ENCODE measurements at places on chromosomes 1 and 21. TPM values are rescaled to one million over a fixed set of nuclear protein-coding genes. Genes with fewer than 3 reads are reported as not detected.

CD2 gene
- 0.42 TPM for polyA plus RNA-seq

LCE3D gene
- polyA plus RNA-seq = not detected

TNNI3K gene
- polyA plus RNA-seq = not detected

GRCh38 chr1:87820668-87821334 is 492.1 kb downstream of the LMO4 start:
- no peak for DNase-seq
- no peak overlapping the region for H3K27ac ChIP-seq
- peaks cover 3% of the 10 kb centered on the region for H3K4me1 ChIP-seq
- no peaks in the 10 kb centered on the region for H3K27me3 ChIP-seq

DNA sequence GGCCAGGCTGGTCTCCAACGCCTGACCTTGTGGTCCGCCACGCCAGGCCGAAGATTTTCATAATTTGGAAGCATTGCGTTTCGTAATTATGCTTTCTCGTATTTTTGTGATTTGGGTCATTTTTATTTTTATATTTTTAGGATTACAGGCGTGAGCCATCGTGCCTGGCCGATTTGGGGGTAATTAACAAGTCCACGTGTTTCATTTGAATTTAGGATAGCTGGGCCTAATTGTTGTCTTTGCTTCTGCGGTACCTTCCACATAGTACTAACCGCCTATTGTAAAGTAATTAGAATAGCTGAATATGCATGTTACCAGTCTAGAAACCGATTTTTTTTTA is 1.0 kb downstream of the RCC1 start:
- H3K4me3 ChIP-seq = peak overlapping the region; percentile 99
- peaks cover 24% of the 10 kb centered on the region for H3K36me3 ChIP-seq
- H3K4me1 ChIP-seq = peaks cover 37% of the 10 kb centered on the region
- H3K27ac ChIP-seq = peak overlapping the region; percentile 99

DNA sequence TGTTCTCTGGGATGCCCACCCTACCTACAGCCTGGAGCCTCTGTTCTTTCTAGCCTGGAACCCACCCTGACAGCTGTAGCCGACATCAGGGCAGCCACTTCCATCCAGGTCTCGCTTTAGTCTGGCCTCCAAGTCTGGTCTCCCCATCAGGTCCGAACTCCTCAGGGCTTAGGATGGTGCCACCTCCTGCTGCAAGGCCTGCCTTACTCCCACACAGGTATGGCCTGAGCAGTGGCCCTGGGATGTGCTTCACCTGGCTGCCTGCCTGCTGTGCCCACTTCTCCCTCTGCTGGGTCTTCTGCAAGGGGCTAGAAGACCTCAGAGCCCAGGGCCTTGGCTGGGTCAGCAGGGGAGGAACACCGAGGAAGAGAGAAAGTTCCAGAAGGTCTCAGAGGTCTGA is 35.7 kb upstream of the MAGOH start:
- no peak overlapping the region for H3K27ac ChIP-seq
- DNase-seq = no peak
- H3K27me3 ChIP-seq = no peaks in the 10 kb centered on the region
- no peak overlapping the region for H3K4me3 ChIP-seq
- no peaks in the 10 kb centered on the region for H3K36me3 ChIP-seq

GRCh38 chr1:24503059-24503751 is 569 bp downstream of the RCAN3 start:
- H3K4me3 ChIP-seq = peak overlapping the region; percentile 97
- H3K27ac ChIP-seq = peak overlapping the region; percentile 96
- H3K36me3 ChIP-seq = no peaks in the 10 kb centered on the region

GRCh38 chr1:204649721-204650521 is 35.6 kb downstream of the LRRN2 start:
- peaks cover 49% of the 10 kb centered on the region for H3K27me3 ChIP-seq
- H3K36me3 ChIP-seq = no peaks in the 10 kb centered on the region
- no peaks in the 10 kb centered on the region for H3K4me1 ChIP-seq
- no peak for DNase-seq
- no peak overlapping the region for H3K4me3 ChIP-seq

GRCh38 chr1:18237371-18237770 is 129.8 kb downstream of the IGSF21 start:
- no peaks in the 10 kb centered on the region for H3K4me1 ChIP-seq
- no peak overlapping the region for H3K4me3 ChIP-seq
- H3K27me3 ChIP-seq = peaks cover 30% of the 10 kb centered on the region
- no peak for DNase-seq
- peaks cover 13% of the 10 kb centered on the region for H3K36me3 ChIP-seq
- no peak overlapping the region for H3K27ac ChIP-seq

GRCh38 chr1:85464497-85465098 is 361 bp downstream of the DDAH1 start:
- peak overlapping the region; percentile 72 for H3K4me3 ChIP-seq
- H3K27ac ChIP-seq = no peak overlapping the region
- DNase-seq = peak; percentile 47
- H3K27me3 ChIP-seq = peaks cover 51% of the 10 kb centered on the region
- peaks cover 20% of the 10 kb centered on the region for H3K36me3 ChIP-seq

DNA sequence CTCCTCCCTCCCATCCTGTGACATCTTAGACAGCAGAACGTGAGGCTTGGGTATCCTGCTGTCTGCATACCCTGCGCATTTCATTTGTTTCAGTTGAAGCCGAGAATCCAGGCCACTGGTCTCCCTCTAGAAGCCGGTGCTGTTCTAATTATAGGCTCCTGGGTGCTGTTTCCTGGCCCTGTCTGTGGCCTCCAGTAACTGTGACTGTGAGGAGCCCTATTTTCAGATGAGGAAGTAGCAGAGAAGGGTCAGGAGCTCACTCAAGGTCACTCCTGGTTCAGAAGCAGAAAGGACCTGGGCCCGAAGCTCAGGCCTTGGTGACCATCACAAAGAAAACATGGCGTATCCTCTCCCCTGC is 24.0 kb downstream of the COQ8A start:
- DNase-seq = no peak
- H3K36me3 ChIP-seq = peaks cover 22% of the 10 kb centered on the region
- peaks cover 57% of the 10 kb centered on the region for H3K4me1 ChIP-seq
- H3K27ac ChIP-seq = peak overlapping the region; percentile 65

- H3K27ac ChIP-seq = no peak overlapping the region
- H3K4me1 ChIP-seq = no peaks in the 10 kb centered on the region
- no peaks in the 10 kb centered on the region for H3K36me3 ChIP-seq
- H3K4me3 ChIP-seq = no peak overlapping the region
- peaks cover 23% of the 10 kb centered on the region for H3K27me3 ChIP-seq
These were observed 267.8 kb upstream of the RUNX1 start for GRCh38 chr21:35316933-35317332.

DNA sequence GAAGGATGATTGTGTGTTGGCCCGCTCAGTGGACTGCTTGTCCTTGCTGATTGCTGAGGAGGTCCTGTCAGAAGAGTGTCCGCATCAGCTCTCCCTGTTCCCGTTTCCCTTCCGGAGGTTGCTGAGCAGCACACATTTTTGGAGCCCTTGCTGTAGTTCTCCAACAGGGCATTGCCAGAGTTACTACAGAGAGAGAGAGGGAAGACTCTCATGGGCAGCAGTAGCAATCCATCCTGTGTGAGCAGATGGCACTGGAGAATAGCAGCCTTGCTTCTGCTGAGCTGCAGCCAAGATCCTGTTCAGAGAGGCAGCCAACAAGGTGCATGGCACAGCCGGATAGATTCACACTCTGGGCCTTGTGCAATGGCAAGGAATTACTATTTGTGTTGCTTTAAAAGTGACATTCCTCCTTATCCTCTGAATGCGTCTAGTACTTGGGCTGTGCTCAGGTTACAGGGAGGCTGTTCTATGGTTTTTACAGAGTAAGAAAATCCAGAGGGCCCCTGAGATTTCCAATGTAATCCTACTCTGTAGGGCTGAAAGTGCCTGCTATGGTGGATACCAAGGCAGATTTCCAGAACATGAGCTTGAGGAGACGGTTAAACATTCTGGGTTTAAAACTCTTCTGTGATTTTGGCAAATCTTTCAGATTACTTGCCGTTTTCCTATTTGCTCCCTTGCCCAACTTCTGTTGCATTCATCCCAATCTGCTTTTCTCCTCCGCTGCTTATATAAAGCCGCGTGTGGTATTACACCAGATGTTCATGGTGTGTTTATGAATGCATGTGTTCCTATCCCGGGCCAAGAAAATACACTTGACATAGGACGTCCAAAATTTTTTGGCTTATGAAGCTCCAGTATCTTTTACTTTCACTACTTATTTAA is 27.4 kb downstream of the AK4 start:
- no peaks in the 10 kb centered on the region for H3K36me3 ChIP-seq
- no peaks in the 10 kb centered on the region for H3K27me3 ChIP-seq
- DNase-seq = no peak
- H3K4me1 ChIP-seq = no peaks in the 10 kb centered on the region

- H3K4me1 ChIP-seq = peaks cover 5% of the 10 kb centered on the region
- no peak for DNase-seq
- H3K4me3 ChIP-seq = no peak overlapping the region
These were observed 62.7 kb downstream of the ADSS2 start for GRCh38 chr1:244388961-244389360.

DNA sequence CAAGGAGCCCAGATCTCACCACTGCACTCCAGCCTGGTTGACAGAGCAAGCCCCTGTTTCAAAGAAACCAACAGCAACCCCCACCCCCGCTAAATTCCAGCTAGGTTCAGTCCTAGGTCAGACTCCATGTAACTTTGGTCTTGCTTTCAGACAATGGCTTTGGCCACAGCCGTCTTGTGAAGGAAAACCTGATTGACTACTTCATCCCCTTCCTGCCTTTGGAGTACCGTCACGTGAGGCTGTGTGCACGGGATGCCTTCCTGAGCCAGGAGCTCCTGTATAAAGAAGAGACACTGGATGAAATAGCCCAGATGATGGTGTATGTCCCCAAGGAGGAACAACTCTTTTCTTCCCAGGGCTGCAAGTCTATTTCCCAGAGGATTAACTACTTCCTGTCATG is 12.9 kb downstream of the TOR3A start:
- peaks cover 13% of the 10 kb centered on the region for H3K4me1 ChIP-seq
- no peak overlapping the region for H3K4me3 ChIP-seq
- H3K27me3 ChIP-seq = no peaks in the 10 kb centered on the region
- no peak for DNase-seq
- no peak overlapping the region for H3K27ac ChIP-seq
- H3K36me3 ChIP-seq = peaks cover 22% of the 10 kb centered on the region

- no peaks in the 10 kb centered on the region for H3K4me1 ChIP-seq
- no peak overlapping the region for H3K4me3 ChIP-seq
- DNase-seq = no peak
These were observed 70.1 kb upstream of the NTPCR start for GRCh38 chr1:232880354-232880753.

DNA sequence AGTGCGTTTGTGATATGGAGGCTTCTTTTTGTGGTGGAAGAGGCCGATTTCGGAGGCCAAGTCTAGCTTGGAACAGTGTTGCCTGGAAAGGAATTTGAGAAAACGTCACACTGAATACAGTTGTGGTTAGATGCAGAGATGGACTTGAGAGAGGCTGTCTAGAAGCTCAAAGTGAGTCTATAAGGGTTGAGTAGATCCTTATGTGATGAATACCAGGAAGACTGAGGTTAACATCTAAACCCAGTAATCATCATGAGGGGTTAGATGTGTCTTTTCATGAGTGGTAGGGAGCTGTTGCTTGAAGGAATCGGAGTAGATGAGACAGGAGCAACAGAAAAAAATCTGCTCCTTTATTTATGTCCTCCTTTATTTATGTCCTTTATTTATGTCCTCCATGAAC is 114.6 kb upstream of the IVNS1ABP start:
- no peaks in the 10 kb centered on the region for H3K36me3 ChIP-seq
- peaks cover 12% of the 10 kb centered on the region for H3K27me3 ChIP-seq
- H3K27ac ChIP-seq = no peak overlapping the region
- no peak for DNase-seq

DNA sequence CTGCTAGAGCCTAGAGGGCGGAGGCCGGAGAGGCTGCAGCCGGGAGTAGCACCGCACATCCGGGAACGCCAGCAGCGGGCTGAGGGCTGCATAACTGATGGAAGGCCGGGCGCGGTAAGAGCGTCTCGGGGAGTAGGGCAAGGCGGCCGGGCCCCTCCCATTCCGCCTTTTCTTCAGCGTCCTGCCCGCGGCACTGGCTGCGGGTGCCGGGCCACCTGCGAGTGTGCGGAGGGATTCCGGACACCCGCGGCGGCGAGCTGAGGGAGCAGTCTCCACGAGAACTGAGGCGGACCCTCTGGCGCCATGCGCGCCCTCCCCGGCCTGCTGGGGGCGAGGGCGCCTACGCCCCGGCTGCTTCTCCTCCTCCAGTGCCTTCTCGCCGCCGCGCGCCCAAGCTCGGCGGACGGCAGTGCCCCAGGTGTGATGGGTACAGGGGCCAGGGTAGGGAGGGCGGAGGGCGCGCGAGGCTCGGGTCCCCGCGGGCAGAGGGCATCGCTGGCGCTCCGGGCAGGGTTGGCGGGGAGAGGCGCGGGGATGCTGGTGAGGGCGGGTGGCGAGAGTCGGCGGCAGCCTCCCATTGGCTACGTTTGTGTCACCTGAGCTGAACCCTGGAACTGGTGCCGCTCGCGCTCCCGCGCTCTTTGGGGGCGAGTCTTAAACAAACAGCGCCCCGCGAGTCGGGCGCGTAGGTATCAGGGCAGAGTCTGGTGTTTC is 334.4 kb downstream of the SRGAP2C start:
- no peaks in the 10 kb centered on the region for H3K27me3 ChIP-seq
- DNase-seq = peak; percentile 76
- peak overlapping the region; percentile 95 for H3K4me3 ChIP-seq
- H3K27ac ChIP-seq = peak overlapping the region; percentile 89
- H3K4me1 ChIP-seq = peaks cover 45% of the 10 kb centered on the region

DNA sequence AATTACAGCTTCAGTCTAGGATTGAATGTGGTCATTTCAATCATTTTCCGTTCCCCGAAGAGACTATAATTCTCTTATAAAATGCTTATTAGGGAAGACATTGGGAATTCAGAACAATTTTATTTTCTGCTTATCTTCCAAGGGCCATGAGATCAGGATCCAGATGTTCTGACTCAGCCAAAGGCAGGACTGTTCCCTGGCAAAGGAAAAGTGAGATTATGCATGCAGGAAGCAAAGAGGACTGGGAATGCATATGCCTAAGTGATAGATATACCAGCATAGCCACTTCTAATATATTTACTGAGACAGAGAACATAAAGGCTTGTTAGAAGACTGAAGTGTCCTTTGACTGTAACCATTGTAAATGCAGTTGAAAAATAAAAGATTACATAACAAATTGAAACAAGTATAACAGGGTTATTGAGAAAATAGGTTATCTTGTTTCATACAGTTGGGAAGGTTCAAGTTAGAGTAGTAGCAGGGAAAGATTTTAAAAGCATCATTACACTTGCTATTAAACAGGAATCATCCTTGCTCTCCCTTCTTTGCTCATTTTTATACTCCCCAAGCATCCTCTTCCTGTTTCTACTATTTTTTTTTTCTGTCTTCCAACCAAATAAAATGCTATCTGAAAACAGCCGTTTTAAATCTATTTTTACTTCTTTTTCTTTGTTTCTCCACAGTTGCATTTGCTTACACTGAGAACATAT is 439.6 kb upstream of the ADAMTS5 start:
- no peaks in the 10 kb centered on the region for H3K27me3 ChIP-seq
- no peaks in the 10 kb centered on the region for H3K4me1 ChIP-seq
- H3K36me3 ChIP-seq = no peaks in the 10 kb centered on the region
- DNase-seq = no peak
- no peak overlapping the region for H3K4me3 ChIP-seq
